Stimulated activated CD8-positive, alpha-beta memory T cell treated with anti-CD3 and anti-CD28 coated beads, Interleukin-15, amount 100 ng/mL, for 24 hours (primary cell): ENCODE measurements at places on chromosomes 4 and X.

DNA sequence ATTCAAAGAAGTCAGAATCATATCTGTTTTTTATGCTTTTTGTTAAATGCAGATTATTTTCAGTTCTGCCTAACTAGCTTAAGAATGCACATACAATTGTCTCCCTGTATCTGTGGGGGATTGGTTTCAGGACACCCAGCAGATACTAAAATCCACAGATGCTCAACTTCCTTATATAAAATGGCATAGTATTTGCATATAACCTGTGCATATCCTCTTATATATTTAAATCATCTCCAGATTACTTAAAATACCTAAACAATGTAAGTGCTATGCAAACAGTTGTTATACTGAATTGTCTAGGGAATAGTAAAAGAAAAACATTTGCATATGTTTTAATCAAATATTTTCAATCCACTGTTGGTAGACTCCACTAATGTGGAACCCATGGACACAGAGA is 279.4 kb downstream of the TMA16 start:
- no peak for DNase-seq

DNA sequence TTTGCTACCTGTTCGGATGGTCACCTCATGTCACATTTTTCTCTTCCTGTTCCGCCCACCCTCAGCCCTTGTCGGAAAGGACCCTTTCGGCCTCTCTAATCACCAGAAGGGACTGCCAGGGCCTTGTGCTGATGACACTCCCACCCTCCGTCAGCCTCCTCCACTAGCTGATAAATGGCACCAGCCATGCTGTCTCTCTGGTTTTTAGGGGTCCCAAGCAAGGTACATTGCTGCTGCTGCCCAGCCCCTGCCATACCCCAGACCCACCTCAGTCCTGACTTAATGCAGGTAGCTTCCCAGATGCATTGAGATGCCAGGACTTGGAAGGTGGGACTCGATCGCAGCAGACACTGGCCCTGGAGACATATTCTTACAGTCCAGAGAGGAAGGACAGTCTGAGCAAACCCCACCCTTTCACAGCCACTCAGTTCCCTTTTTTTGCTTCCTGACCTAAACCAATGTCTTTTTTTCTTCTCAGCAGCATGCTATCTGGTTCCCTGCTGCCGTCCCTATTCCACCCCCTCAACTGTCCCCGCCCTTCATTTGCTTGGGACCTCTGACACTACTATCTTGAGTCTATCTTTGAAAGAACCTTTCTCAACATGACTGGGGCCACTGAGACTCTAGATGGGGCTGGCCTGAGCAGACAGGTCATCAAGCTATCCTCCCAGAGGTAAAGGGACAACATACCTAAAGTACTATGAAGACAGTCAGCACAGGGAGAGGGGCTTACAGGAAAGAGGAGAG is at the start of gene BTK:
BTK (minus strand) TSS at position 397 of the 747 bp plus-strand sequence. CDS start 10,907 bp downstream, outside the sequence.
- DNase-seq, result no peak

GRCh38 chr4:152967907-152968306 is 31.8 kb downstream of the FHDC1 start:
- DNase-seq, result no peak

GRCh38 chr4:55358668-55359067 is 12.6 kb downstream of the SRD5A3 start:
- DNase-seq, result no peak

DNA sequence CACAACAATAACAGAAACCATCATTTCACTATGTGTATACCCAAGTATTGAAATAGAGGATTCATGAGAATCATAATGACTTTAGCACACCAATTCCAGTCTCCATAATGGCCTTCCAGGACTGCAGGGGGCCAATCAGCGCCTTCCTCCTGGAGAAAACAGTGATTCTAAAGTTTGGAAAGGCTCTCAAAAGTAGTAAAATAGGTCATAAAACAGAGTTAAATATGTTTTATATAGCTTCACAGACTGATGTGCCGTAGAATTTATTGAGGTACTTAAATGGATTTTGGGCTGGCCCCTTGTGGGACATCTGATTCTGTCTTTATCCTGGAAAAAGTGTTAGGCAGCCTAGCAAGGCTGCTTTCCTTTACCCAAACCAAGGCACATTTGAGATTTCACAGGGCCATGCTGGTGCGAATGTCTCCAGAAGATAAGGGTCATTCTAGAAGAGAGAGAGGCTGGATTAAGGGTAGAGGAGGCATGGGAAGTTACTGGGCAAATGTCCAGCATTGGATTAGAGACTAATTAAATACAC is 543.9 kb downstream of the GALNTL6 start:
- no peak for DNase-seq

DNA sequence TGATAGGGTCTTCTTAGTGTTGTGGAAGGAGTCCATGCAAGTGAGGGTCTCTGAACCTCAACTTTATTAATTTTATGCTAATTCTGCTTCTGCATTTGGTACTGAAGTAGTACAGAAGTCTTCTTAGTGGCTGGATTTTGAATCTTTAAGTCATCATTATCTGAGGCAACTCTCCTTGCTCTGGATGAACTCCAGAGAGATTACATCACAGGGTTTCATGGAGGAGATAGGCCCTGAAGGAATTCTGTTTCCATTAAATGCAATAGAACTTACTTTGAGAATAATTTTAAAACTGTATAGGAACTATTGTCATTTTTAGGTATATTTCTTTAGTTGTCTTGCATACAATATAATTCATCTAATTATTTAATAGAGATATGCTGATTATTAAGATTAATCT is 451.2 kb downstream of the FAT4 start:
- no peak for DNase-seq

- no peak for DNase-seq
These were observed 51.1 kb upstream of the PPP2R3B start for GRCh38 chrX:437661-438390.

- no peak for DNase-seq
These were observed 105.6 kb downstream of the AMMECR1 start for GRCh38 chrX:110212299-110212698.

DNA sequence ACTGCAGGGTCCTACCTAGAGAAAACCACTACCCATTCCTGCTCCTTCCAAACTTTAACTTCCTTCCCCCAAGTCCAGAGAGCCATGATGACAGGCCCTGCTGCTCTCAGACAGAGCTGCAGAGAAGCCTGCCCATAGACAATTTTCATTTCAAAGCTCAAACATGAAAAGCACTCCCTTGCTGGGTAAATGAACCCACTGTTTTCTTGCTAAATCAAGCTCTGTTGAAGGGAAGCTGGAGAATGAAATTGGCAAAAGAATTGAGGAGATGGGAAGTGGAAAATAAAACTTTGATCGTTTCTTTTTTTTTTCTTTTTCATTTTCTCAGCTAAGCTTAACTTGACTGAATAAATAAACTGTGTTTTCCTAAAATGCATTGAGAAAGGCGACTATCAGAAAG is 331.1 kb upstream of the CPEB2 start:
- DNase-seq, result no peak

DNA sequence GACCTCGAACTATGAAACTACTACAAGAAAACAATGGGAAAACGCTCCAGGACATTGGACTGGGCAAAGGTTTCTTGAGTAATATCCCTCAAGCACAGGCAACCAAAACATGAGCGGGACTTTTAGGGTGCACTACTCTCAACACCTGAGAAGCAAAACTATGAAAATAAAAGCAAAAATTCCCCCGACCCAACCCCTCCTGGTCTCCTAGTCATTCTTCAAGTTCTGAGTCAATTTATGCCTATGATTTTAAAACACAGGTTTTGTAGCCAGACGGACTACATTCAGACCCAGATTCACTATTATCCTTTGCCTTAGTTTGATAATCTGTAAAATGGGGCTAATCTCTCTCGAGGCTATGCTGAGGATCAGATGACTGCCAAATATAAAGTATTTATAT is 97.0 kb downstream of the SOWAHB start:
- no peak for DNase-seq

DNA sequence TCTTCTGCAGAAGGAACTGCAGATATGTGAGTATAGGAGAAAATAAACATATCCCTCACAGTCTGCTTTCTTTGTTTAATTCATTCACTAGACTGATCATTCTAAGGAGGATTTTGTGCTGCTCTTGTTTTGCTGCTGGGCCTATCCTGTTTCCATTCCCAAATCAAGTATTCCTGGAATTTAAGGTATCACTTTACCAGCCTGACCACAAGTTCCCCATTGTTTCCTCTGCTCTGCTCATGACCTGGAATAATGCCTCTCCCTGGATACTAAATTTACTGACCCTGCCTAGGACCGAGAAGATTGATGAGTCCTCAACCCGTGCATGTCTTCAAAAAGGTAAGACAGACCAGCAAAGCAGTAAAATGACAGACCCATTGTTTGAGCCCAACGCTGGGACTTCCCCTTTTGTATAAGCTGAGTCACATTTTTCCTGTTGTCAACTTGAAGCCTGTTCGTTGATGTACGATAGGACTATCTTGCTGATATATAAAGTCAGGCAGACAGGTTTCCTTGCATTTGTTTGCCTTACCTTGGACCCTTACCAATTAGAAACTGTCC is 85.5 kb upstream of the TET2 start:
- no peak for DNase-seq

DNA sequence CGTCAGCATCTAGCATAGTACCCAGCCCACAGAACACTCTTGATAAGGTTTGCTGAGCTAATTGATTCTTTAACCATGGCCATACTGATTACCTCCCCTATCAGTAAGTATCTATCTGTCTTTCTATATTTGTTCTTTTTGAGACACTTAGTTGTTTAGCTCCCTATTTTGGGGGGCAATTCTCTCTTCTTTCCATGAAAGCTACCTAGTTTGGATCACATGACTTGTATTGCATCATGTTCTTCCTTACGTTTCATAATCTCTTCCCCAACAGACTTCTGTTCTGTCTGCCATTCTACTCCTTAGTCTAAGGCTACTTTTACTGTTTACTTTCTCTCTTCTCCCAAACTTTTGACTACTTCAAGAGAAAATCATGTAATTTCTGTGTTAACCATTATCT is 39.0 kb downstream of the TBC1D19 start:
- no peak for DNase-seq

- no peak for DNase-seq
These were observed 112.5 kb upstream of the ATP6AP2 start for GRCh38 chrX:40468033-40468846.

GRCh38 chr4:16161851-16162408 is 64.3 kb downstream of the TAPT1 start:
- no peak for DNase-seq

- DNase-seq, result no peak
These were observed 78.7 kb downstream of the PRKG2 start for GRCh38 chr4:81136161-81136905.

DNA sequence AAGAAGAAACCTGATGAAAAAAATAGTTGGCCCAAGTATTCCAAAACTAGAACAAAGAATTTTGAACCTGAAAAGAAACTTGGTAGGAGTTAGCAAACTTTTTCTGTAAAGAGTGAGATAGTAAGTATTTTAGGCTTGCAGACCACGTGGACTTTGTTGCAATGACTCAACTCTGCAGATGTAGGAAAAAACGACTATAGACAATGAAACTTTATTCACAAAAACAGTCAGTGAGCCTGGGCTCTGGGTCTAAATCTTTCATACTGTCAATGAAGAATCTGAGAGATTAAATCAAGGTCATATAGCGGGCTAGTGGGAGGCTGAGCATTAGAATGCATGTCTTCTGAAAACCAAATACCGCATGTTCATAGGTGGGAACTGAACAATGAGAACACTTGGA is 23.0 kb downstream of the SH3D19 start:
- no peak for DNase-seq

- DNase-seq, result no peak
These were observed 31.9 kb downstream of the NSG1 start for GRCh38 chr4:4418676-4419390.

- no peak for DNase-seq
These were observed 966 bp downstream of the PDGFC start for GRCh38 chr4:156970501-156971164.

GRCh38 chrX:21974011-21974385 is 33.5 kb downstream of the SMS start:
- DNase-seq, result no peak

DNA sequence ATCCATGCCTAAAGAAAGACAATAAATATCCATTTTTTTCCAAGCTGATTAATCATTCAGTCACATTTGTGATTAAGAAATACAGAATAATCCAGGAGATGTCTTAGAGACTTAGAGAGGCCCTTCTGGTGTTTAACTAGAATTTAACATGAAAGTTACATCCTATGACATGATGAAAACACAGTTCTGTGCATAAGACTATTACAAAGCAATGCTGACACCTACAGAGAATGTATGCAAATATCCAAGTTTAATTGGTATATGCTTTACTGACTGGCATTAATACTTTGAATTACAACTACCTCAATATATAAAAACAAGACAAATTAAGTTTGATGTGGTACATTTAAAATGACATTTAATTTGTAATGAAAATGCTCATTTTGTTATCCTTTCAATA is 17.8 kb upstream of the TLL1 start:
- DNase-seq, result no peak

DNA sequence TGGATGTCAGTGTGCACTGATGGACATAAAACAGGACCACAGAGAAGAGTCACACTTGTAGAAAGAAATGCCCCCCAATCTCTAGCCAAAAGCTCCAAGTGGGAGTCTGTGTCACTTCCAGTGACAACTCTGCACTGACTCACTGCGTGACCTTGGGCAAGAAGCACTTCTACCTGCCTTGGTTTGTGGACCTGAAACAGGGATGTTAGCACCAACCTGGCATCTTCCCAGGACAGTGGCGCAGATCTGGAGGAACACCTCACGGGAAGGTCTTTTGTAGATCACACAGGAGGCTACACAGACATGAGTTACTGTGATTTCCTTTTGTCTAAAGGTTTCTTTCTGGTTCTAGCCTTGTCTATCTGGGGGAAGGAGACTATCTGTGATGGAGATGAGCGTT is 80.5 kb upstream of the DHRSX start:
- DNase-seq, result no peak

- DNase-seq, result no peak
These were observed at the start of gene UCP1 for GRCh38 chr4:140568507-140569306. TSS of gene UCP1 (minus strand) at chr4:140568961. CDS start at chr4:140568729, 232 bp downstream.

GRCh38 chr4:40289366-40290188 is 45.6 kb upstream of the CHRNA9 start:
- DNase-seq, result no peak

- DNase-seq, result no peak
These were observed 2139.0 kb downstream of the ARAP2 start for GRCh38 chr4:34105311-34105710.

- no peak for DNase-seq
These were observed 6.0 kb upstream of the MAEA start for GRCh38 chr4:1283711-1284110.

- DNase-seq, result no peak
These were observed 60.9 kb upstream of the IL13RA1 start for GRCh38 chrX:118666521-118666920.

- DNase-seq, result no peak
These were observed 5.1 kb upstream of the APLN start for GRCh38 chrX:129659861-129660260.

DNA sequence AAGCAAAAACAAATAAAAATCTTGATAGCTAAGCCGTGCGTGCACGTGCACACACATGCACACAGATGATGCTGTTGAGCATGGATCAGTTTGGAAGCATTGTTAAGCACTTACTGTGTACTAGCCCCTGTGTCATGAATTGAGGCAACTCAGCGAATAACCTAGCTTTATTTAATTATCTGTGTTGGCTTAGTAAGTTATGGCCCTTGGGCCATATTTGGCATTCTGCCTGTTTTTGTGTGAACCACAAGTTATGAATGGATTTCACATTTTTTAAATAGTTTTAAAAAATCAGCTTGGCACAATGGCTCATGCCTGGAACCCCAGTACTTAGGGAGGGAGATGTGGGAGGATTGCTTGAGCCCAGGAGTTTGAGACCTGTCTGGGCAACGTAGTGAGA is 113.6 kb upstream of the CBLL2 start:
- no peak for DNase-seq

GRCh38 chr4:123866796-123867195 is 470.2 kb downstream of the SPRY1 start:
- no peak for DNase-seq

GRCh38 chr4:139009702-139010101 is 5.9 kb upstream of the NOCT start:
- DNase-seq, result no peak
